ENCODE measurements at places on chromosomes 2 and 18. TPM values are rescaled to one million over a fixed set of nuclear protein-coding genes. Genes with fewer than 3 reads are reported as not detected.

CHRNG gene
- not detected for total RNA-seq

MEX3C gene
- 44.5 TPM for total RNA-seq

- peaks cover 4% of the 10 kb centered on the region for H3K4me1 ChIP-seq
- H3K4me3 ChIP-seq: no peak overlapping the region
- no peaks in the 10 kb centered on the region for H3K36me3 ChIP-seq
- H3K27me3 ChIP-seq: no peaks in the 10 kb centered on the region
- no peak overlapping the region for H3K27ac ChIP-seq
These were observed 10.4 kb upstream of the KCNF1 start for GRCh38 chr2:10901160-10901939.

STK39 gene
- total RNA-seq: 10.5 TPM

DNA sequence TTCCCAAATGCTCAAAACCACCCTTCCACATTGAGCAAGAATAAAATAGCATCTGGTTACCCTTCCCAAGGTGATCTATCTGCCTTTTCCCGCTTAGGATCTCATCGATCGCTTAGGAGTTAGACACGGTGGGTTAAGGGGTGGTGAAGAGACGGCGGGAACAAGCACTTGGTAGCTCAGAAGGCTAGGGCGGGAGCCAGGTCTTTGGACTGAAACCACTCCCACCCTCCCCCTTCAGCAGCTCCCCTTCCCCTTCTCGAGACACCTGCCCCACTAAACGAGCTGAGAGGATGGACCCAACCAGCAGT, 513 bp downstream of the THOC1 start:
- peak overlapping the region; percentile 97 for H3K4me3 ChIP-seq
- H3K27me3 ChIP-seq: no peaks in the 10 kb centered on the region
- no peak for DNase-seq
- H3K27ac ChIP-seq: peak overlapping the region; percentile 96
- H3K36me3 ChIP-seq: peaks cover 6% of the 10 kb centered on the region

GRCh38 chr2:48249631-48250473, 280.1 kb upstream of the STON1 start:
- H3K36me3 ChIP-seq: no peaks in the 10 kb centered on the region
- H3K27me3 ChIP-seq: no peaks in the 10 kb centered on the region
- H3K4me1 ChIP-seq: peaks cover 34% of the 10 kb centered on the region
- H3K27ac ChIP-seq: peak overlapping the region; percentile 92
- H3K4me3 ChIP-seq: no peak overlapping the region

RBM43 gene
- total RNA-seq: 6.8 TPM

DNA sequence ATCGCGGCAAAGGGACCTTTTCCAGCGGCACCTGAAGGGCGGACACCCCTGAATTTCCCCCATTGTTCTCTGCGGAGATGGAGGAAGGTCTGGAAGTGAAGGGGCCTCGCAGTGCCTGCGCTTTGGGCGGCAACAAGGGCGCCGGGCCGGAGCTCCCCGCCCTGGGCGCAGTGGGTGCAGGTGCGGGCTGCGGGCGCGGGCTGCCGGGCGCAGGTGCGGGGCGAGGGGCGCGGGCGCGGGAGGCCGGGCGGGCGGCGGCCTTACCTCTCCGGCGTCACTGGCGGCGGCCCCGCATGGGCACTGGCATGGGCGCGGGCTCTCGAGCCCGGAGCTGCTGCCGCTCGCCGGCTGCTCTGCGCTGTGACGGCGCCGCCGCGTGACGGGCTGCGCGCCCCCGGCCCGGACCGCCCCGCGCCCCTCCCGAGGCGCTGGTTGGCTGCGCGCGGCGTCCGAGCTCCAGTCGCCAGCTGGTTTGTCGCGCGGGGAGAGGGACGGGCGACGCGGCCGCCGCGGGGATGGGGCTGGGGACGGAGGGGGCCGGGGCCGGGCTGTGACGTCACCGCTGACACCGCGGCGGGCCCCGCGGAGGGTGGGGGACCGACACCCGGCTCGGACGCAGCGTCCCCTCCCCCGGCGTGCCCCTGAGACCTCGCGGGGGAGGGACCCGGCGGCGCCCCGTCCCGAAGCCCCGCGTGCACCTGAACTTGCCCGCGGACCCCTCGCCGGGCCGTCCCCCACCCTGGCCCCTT, at the start of gene KIF1A:
Gene KIF1A, minus strand, starts transcription at position 362 of the 749 bp plus-strand sequence. CDS start 22,467 bp downstream, outside the sequence.
- no peak within 1 kb of the TSS for H3K4me3 ChIP-seq
- H3K27ac ChIP-seq: no peak within 1 kb of the TSS
- no peak for DNase-seq
- H3K4me1 ChIP-seq: no peaks in the 10 kb centered on the region

- H3K4me1 ChIP-seq: no peaks in the 10 kb centered on the region
- DNase-seq: no peak
- no peaks in the 10 kb centered on the region for H3K36me3 ChIP-seq
- no peak overlapping the region for H3K27ac ChIP-seq
These were observed 257.6 kb upstream of the SALL3 start for GRCh38 chr18:78721981-78722380.
